A549 treated with GW870086 at 1 μM for 4 hours (cell line): ENCODE measurements at places on chromosomes 6 and 20. TPM values are rescaled to one million over a fixed set of nuclear protein-coding genes. Genes with fewer than 3 reads are reported as not detected.

Gene SNX3
- total RNA-seq: 73.4 to 115 TPM (median 112 TPM) in 5 replicates

Gene QRSL1
- 7.0 to 8.6 TPM (median 8.1 TPM) in 5 replicates for total RNA-seq

Gene ZBTB24
- total RNA-seq: 3.7 to 5.3 TPM (median 4.6 TPM) in 5 replicates

Gene CST5
- not detected in 5 replicates for total RNA-seq

Gene PRELID3B
- total RNA-seq: 54.9 to 71.9 TPM (median 61.7 TPM) in 5 replicates

Gene CENPQ
- total RNA-seq: 4.7 to 7.3 TPM (median 6.5 TPM) in 5 replicates

Gene MAS1
- not detected in 5 replicates for total RNA-seq

Gene KCNK5
- 1.1 to 1.6 TPM (median 1.3 TPM) in 5 replicates for total RNA-seq

Gene CST4
- total RNA-seq: not detected in 5 replicates

Gene PTPRT
- not detected in 5 replicates for total RNA-seq

Gene OR2J3
- not detected in 5 replicates for total RNA-seq

Gene MROH8
- total RNA-seq: 0.45 to 1.7 TPM (median 1.0 TPM) in 5 replicates

Gene WFDC2
- not detected in 5 replicates for total RNA-seq

Gene BCLAF1
- 55.2 to 82.1 TPM (median 70.5 TPM) in 5 replicates for total RNA-seq

Gene FAM210B
- 9.4 to 12.8 TPM (median 11.7 TPM) in 5 replicates for total RNA-seq

Gene SLC17A9
- 0.09 to 0.19 TPM in 2 of 5 replicates, not detected in the others for total RNA-seq

Gene GSTA3
- not detected in 5 replicates for total RNA-seq

Gene SULF2
- total RNA-seq: 20.4 to 26.3 TPM (median 22.8 TPM) in 5 replicates

Gene PHF1
- 12.5 to 19.8 TPM (median 15.7 TPM) in 5 replicates for total RNA-seq

Gene HMGCLL1
- 0.10 to 0.23 TPM (median 0.14 TPM) in 5 replicates for total RNA-seq

Gene SEMG1
- total RNA-seq: not detected in 5 replicates
